ENCODE measurements at places on chromosomes 2 and 18.

- no peak for DNase-seq
Observed at GRCh38 chr2:239716536-239717318, 308.4 kb downstream of the NDUFA10 start.

GRCh38 chr2:159989249-159989648, 73.2 kb downstream of the PLA2R1 start:
- DNase-seq, result no peak

DNA sequence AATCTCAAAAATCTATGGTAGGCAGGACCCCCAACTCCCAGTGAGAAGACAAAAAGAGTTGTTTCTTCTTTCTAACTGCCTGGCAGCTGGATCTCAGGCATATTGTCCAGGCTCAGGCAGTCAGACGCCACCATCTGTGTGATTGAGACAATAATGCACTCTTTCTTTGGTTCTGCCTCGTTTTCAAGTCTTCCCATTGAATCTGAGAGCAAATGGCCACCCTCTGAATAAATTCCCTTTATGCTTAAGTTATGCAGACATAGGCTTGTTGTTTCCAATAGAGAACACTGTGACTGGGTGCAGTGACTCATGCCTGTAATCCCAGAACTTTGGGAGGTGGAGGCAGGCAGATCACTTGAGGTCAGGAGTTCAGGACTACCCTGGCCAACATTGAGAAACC, 15.3 kb upstream of the CD207 start:
- DNase-seq, result no peak

DNA sequence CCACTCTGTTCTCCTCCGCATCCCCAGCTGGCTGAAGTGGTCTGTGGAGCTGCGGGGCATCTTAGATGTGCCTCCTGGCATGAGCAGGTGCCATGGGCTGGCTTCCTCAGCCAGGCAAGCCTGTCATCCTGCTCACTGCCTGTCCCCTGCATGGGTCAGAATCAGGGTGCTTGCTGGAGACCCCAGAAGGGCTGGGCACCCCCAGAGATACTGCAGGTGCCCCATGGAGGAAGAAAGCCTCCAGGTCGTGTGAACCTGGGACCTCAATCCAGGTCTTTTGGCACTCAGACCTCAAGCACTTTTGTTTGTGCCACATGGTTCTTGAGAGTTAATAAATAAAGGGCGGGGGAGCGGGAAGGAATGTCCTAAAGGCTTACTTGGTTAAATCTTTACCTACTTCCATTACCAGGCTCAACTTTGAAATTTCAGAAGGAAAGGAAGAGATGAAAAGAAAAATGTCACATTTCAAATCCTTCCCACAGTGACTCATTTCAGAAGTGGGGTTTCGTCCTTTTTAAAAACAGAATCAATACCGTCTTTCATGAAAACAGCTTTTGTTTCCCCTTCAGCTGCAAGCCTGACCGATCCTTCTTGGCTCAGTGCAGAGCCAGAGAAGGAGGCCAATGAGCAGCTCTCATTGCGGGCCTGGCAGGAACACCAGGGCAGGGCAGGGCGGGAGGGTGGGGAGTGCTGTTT, 69.9 kb downstream of the RHOB start:
- no peak for DNase-seq

DNA sequence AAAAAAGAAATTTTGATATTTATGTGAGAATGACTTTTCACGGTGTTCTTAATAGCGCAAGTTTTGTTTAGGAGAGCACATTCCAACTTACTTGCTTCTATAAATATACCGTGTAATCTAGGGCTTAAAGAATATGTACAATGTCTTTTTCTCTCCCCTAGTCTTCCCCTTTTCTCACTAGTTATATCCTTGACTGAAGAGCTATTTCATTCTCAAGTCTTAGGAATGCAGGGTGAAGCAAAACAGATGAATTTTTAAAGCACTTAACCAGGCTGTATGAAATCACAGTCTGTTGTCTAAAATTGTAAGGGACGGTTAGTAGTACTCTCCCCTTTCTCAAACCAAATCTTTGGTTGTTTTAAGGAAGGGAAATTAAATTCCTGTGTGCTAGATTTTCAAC, 29.6 kb upstream of the SLC30A6 start:
- no peak for DNase-seq

- no peak for DNase-seq
Observed at GRCh38 chr2:85156153-85156552, 23.0 kb downstream of the TCF7L1 start.

- DNase-seq, result no peak
Observed at GRCh38 chr2:144669196-144669987, 149.5 kb upstream of the ZEB2 start.

- DNase-seq, result no peak
Observed at GRCh38 chr2:118374974-118375755, 286.9 kb downstream of the INSIG2 start.

DNA sequence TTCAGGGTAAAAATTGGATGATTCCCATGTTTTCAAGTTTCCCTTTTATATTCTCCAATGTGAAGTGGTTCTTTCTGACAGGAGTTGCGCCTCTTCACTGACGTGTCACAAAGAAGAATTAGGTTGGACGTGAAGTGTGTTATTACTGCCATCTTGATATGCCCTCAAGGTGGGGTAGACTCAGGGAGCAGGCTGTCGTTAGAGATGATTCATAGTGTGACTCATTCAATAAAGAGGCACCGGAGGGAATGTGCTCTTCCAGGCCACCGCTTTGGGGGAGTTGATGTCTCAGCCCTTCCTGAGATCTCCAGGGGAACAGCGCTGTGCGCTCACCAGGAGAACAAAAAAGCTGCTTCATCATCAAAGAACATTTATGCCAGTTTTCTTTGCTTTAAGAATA, 3.6 kb upstream of the DGKD start:
- no peak for DNase-seq

- DNase-seq, result no peak
Observed at GRCh38 chr2:200596774-200597570, 11.2 kb downstream of the AOX1 start.

- no peak for DNase-seq
Observed at GRCh38 chr18:26071725-26072124, 18.7 kb downstream of the SS18 start.

GRCh38 chr2:208224802-208225201, 30.1 kb downstream of the IDH1 start:
- no peak for DNase-seq

DNA sequence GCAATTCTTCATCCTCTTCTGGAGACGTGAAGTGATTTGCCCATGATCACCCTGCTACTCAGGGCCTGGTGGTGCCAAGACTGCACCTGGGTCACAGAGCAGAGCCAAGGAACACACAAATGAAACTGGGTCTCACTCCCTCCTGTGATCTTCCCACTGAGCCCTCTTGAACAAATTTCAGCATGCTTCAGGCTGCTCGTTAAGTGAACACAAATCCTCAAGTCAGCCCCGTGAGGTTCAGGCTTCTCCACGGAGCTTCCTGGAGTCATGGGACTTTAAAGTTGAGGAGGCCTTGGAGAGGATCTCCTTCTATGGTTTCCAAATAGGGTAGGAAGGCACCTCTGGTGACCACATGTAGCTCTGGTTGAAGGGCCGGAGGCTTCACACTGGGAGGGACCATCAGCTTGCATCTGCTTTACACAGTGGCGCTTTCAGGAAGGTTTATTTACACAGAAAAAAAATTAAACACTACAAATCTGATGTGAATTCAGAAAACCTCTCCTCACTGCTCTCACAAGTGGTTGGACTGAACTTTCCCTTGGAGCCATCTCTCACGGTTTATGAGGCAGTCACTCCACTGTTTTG, 255.4 kb downstream of the LOXHD1 start:
- DNase-seq, result no peak

DNA sequence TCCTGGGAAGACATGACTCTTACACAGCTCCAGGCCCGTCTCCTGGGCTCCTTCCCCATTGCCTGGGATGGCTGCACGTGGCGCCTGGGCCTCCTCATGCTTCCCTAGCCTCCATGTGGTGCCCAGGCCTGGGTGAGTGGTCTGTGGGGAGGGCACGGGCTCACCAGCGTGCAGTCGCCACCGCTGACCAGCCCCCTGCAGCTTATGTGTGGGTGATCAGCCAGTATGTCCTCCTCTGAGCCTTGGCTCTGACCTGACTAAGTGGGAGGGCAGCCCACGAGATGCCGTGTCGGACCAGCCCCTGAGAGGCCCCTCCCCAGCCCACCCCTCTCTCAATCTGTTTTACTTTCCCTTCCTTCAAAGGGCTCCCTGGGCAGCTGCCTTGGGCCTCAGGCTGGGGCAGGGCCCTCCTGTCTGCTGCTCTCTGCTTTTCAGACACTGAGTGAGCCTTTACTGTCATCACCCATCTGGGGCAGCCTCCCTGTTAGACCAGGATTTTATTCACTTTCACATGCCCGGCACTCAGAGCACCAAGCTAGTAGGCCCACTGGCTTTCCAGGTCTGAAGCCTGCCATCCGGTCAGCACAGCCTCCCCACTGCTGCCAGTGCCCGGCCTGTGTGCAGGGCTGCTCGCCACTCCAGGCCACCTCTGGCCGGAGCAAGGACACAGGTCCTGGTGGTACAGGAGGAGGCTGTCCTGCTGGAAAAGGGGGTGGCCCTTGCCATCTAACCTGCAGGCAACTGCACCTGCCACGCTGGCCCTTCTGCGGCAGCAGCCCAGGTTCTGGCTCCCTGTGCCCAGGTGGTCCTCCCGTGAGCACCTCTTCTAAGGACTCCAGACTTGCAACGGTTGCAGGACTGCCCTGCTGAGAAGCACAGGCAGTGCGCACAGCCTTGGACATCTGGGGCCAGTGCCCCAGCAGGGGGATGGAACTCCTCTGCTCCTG, 84.9 kb upstream of the HPCAL1 start:
- no peak for DNase-seq

- no peak for DNase-seq
Observed at GRCh38 chr2:15265889-15266288, 295.2 kb downstream of the NBAS start.

GRCh38 chr2:217142649-217143266, 282.9 kb upstream of the TNP1 start:
- DNase-seq, result no peak

DNA sequence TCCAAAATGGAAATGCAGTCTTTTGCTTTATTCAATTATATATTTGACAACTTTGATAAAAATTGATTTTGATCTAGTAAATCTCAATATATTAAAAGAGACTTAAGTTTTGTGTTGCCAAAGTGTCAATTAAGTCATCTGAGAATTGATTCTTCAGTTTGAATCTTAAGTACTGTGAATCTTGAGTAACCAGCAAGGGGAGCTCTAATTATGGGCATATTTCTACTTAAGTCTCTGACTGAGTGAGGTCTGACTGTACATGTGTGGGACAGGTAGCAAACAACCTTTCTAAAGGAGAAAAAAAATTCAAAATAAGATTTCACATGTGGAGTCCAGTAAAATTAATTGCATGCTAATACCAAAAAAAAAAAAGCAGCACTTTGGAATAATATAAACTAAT, 503.7 kb upstream of the SLC8A1 start:
- DNase-seq, result no peak

GRCh38 chr18:36315736-36316135, 18.2 kb downstream of the FHOD3 start:
- no peak for DNase-seq

GRCh38 chr2:119223521-119224390, at the start of gene STEAP3:
Gene STEAP3, plus strand, starts transcription at chr2:119223834. Its CDS starts 7,179 bp downstream, at chr2:119231013.
- DNase-seq, result no peak

DNA sequence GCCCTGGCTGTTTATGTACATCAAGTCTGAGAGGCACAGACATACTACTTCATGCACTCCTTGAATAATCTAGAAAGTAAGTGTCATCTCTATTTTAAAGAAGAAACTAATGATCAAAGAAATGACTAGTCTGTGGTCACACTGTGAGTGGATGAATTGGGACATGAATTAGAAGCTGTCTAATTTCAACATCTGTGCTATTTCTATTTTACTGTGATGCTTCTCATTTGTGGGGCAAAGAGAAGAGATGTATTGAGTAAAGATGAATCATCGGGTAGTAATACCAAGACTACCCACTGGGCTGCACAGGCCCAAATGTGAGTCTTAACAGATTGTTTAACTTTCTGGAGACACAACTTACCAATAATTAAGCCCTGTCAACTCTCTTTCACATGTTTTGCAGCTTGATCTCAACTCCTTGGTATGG, 42.4 kb upstream of the MTIF2 start:
- no peak for DNase-seq

DNA sequence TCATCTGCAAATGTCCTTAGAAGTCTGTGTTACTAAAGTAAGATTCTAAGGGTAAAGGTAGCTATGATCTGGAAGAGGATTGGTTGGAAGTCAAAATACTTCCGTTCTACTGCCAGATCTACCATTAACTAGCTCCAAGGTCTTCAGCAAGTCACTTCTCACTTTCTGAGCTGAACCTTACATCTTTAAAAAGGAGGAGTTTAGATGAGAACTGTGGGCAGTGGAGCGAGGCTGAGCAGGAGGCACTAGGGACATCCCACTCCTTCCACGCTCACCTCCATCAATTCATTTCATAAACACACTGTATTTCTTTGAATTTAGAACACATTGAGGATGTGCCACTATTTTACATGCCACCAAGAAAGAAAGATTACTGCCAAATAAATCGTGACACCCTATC, 143.0 kb downstream of the ABCA12 start:
- DNase-seq, result no peak

DNA sequence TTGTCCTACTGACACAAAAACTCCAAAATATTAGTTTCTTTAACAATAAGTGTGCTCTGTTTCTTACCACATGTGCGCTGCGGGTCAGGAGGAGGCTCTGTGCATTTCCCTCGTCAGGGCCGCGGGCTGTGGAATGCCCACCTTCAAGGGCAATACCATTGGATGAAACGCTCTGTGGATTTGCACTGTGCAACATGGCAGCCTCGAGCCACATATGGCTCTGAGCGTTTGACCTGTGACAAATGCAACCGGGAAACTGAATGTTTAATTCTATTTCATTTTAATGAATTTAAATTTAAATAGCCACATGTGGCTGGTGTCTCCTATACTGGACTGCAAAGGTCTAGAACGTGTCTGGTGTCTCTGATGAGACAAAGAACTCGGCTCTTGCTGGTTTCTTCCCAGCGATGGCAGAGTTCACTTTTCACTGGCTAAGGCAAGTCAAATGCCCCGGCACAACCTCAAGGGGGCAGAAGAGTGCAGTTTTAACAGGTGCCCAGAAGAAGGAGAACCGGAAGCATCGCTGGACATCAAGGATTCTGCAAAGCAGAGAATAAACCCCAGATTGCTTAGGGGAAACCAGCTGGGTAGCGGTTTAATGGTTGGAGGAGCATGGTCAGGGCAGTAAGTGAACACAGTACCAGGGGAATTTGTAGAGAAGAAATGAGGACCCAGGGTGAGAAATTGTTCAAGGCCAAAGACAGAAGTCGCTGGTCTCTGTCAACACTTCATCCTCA, 37.0 kb upstream of the TMEM18 start:
- no peak for DNase-seq

DNA sequence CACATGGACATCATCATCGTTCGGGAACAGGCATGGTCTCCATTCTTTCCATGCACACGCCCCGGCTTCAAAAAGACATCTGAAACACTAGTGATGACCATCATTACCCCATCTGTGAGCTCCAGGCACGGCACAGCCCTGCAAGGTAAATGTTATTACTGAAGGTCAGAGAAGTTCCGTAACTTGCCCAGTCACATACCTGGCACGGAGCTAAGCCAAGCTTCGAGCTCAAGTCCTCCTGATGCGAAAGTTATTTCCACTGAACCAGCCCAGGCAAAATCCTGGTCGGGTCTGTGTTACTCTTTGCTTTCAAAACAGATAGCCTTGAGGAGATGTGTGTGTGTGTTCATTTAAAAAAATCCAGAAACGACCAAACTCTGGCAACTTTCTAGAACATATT, 22.8 kb downstream of the FHL2 start:
- no peak for DNase-seq

- no peak for DNase-seq
Observed at GRCh38 chr2:7725850-7726242, 808.6 kb downstream of the RNF144A start.

GRCh38 chr2:135132314-135132713, 80.2 kb downstream of the RAB3GAP1 start:
- DNase-seq, result no peak

Measured in effector memory CD4-positive, alpha-beta T cell (primary cell).